ENCODE measurements at places on chromosomes 6 and 20.

GRCh38 chr6:7137335-7138045 lies 29.7 kb downstream of the RREB1 start:
- peak; percentile 84 for DNase-seq

- DNase-seq, result peak; percentile 28
Measured at GRCh38 chr20:45419188-45420091, 3.5 kb downstream of the PIGT start.

DNA sequence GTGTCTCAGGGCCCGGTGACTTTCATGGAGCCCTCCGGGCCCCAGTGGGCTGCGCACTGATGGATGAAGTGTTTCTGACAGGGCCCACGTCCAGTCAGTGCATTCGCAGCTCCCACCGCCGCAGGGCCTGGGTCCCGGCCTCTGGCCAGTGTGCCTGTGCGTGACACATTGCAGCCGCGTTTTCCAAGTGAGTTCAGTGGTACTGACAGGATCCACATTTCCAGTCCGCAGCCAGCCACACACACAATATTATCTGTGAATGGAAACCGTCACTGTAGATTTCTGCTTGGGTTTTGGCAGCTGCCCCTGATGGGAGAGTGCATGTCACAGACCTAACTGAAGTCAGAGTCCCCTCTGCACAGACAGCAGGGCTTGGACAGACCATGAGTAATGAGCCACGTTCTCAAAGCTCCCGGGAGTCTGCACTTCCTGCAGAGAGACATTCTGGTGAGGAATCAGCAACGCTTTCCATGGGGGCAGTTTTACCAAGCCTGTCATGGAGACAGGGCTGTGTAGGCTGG lies 171.4 kb downstream of the MYLK4 start:
- no peak for DNase-seq

DNA sequence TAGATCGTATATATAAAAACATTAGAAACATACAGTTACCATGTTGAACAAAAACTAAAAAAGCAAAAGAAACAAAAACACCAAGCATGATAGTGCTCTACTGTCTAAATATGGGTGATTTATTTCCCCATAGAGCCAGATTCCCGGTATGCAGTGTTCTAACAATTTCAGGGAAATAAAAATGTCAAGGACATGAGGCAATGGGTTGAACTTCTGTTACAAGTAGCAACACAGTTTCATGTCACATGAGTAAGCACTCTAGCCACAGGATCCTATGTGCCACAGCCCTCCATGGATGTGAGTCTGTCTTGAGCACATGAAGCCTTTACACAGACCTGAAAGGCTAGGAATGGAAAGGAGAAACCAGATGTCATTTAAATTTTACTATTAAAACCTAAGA lies 96.0 kb downstream of the MAP3K5 start:
- DNase-seq, result peak; percentile 59

DNA sequence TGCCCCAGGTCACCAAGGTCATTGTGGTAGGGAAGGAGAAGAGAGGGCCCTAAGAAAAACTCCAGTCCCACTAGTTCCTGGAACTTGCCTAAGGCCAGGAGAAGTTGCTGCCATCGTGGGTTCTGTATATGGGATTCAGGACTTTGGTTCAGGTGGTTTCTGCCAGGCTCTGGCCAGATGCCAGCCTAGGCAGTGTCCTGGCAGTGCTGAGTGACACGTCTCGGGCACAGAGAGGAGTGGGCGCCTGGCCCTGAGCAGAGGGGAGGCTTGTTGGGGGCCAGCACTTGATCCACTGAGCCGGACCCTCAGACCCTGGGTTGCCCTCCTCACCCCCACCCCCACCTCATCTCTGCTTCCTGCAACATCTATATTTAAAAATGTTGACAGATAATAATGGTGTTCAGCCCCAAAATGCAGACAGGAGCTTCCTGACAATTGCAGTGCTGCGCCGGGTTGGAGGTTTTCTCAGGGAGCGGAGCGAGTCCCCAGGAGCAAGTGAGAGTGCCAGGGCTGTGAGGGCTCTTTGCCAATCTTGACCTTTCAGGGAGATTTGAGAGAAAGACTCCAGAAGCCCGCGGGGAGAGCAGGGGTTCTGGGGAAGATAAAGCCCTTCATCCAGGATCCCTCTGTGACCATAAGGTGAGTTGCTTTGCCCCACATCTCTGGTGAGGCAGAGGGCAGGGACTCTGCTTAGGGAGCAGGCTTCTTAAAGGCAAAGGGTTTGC lies 71.9 kb downstream of the PHACTR3 start:
- no peak for DNase-seq

- DNase-seq, result no peak
Measured at GRCh38 chr20:9515214-9515585, 810 bp downstream of the LAMP5 start.

DNA sequence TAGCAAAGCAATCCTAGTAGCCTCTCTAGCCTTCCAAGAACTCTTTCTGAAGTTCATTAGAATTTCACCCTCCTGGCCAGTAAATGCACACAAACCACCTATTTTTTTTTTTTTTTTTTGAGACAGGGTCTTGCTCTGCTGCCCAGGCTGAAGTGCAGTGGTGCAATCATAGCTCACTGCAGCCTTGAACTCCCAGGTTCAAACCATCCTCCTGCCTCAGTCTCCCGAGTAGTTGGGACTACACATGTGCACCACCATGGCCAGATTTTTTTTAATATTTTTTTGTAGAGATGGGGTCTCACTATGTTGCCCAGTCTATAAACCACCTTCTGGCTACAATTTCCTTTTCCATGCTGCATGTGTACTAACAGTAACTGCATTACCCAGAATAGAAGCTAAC lies 301.3 kb downstream of the ZNF217 start:
- DNase-seq, result no peak

GRCh38 chr6:115514656-115515055 lies 546.0 kb downstream of the FRK start:
- DNase-seq, result no peak

GRCh38 chr20:12306107-12306506 lies 388.4 kb downstream of the BTBD3 start:
- no peak for DNase-seq

GRCh38 chr6:145233955-145234354 lies 501.4 kb downstream of the EPM2A start:
- no peak for DNase-seq

- DNase-seq, result no peak
Measured at GRCh38 chr6:3523271-3523670, 66.4 kb upstream of the SLC22A23 start.

DNA sequence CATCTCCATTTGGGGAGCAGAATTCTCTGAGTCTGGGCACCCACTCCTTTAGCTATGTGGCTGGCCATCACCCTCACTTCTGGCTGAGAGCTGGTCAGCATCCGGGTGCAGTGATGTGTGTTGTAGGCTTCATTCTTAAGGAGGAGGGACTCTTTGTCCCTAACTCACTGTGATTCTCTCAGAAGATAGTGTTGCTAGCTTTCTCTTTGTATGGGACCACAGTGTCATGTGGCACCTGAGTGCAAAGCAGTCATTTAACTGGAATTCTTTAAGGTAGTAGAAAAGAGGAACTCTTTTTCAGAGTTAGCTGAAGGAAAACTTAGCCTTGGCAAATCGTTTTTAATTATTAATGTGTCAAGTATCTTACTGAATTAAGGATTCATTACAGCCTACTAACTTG lies 165.9 kb downstream of the JARID2 start:
- no peak for DNase-seq

All from hematopoietic multipotent progenitor cell treated with erythropoietin and hydrocortisone succinate and interleukin-3 and kit ligand, for 4 days (in vitro differentiated cells).